Esophagus muscularis mucosa (tissue), 4 donors: ENCODE measurements at places on chromosomes 1 and 21. TPM values are rescaled to one million over a fixed set of nuclear protein-coding genes. Genes with fewer than 3 reads are reported as not detected.

- H3K4me1 ChIP-seq: peaks cover 15% of the 10 kb centered on the region
- H3K27me3 ChIP-seq: peaks cover 7% of the 10 kb centered on the region
- H3K36me3 ChIP-seq: no peaks in the 10 kb centered on the region
- H3K4me3 ChIP-seq: no peak overlapping the region
Measured at GRCh38 chr1:110148961-110149360, 1.3 kb upstream of the SLC6A17 start.

DNA sequence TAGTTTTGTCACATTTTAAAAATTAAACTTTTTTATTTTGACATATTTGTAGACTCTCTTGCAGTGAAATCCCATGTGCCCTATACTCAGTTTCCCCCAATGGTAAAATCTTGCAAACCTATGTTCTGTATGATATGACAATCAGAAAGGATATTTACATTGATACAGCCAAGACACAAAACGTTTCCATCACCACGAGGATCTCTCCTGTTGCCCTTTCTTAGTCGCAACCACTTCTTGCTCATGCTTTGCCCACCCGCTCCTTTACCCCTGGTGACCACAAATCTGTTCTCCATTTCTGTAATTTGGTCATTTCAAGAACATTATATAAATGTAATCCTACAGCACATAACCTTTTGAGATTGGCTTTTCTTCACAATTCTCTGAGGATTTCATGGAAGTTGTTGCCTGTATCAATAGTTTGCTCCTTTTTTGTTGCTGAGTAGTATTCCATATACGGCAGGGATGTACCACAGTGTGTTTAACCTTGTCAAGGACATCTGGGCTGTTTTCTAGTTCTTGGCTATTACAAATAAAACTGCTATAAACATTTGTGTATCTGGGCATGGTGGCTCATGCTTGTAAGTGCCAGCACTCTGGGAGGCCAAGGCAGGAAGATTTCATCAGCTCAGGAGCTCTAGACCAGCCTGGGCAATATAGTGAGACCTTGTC lies 14.0 kb upstream of the BATF3 start:
- H3K27me3 ChIP-seq: no peaks in the 10 kb centered on the region
- no peak overlapping the region for H3K4me3 ChIP-seq
- no peaks in the 10 kb centered on the region for H3K4me1 ChIP-seq
- no peaks in the 10 kb centered on the region for H3K36me3 ChIP-seq
- no peak overlapping the region for H3K27ac ChIP-seq

DNA sequence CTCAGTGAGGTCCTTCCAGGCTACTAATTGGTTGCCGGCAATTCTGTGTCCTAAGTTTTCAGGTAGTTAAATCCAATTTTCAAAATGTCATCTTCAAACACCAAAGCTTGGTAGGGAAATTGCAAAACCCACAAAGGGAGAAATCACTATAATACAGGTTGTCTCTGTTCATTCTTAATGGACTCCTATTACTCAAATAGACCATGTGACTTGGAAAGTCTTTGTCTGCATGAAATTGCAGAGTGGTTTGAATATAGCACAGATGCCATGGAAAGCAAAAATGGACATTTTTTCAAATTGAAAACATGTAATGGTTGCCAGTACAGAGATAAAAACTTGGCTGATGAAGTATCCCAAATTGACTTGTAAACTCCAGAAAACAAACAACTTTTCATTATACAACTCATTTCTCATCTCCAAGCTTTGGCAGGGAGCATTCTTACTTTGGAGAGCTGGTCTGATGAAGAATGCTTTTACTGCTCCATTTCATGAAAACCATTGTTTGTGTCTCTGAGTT lies 169.5 kb upstream of the PKN2 start:
- H3K4me1 ChIP-seq: peaks cover 18% of the 10 kb centered on the region
- H3K27me3 ChIP-seq: no peaks in the 10 kb centered on the region
- H3K27ac ChIP-seq: no peak overlapping the region
- DNase-seq: no peak

- H3K36me3 ChIP-seq: no peaks in the 10 kb centered on the region
- no peak for DNase-seq
- no peaks in the 10 kb centered on the region for H3K4me1 ChIP-seq
- no peak overlapping the region for H3K27ac ChIP-seq
- no peaks in the 10 kb centered on the region for H3K27me3 ChIP-seq
Measured at GRCh38 chr1:61980561-61980960, 214.1 kb upstream of the L1TD1 start.

DNA sequence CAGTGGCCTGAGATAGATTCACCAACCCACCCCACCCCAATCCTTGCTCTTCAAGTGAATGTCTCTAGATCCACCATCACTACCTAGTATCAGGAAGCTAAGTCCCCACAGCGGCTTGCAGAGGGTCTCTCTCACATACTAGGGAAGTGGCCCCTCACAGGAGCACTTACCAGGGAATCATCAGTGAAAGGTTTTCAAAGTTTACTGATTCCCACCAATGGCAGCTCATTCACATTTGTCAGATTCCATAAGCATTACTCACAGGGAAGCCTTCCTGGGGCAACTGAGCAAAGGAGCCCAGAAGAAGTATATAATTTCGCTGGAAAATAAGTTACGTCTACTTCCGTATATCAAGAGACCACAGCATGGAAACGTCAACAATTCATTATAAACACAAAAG lies 120.8 kb downstream of the GREM2 start:
- no peak overlapping the region for H3K27ac ChIP-seq
- no peaks in the 10 kb centered on the region for H3K4me1 ChIP-seq
- H3K27me3 ChIP-seq: no peaks in the 10 kb centered on the region
- no peak for DNase-seq
- no peaks in the 10 kb centered on the region for H3K36me3 ChIP-seq
- no peak overlapping the region for H3K4me3 ChIP-seq

DNA sequence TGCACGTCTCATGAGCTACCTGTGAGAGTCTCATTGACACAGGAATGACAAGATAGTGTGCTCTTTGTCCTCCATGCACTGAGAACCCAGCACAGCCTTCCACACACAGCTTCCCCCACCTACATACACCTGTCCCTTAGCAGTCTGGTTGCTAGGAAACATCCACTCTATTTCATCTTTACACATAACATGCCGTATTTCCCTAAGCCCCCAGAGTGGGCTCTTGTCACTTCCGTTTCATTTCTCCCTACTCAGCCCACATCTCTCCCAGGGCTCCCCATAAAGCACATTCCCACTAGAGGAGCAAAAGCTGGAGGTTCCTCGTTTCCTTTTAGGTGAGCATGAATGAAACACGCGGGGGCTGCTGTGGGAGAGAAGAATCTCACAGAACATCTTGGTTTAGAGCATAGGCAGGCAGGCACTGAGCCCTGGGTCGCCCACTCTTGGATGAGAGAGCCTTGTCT lies 137.1 kb downstream of the ETS2 start:
- H3K36me3 ChIP-seq: no peaks in the 10 kb centered on the region
- no peak overlapping the region for H3K27ac ChIP-seq
- H3K4me3 ChIP-seq: no peak overlapping the region

DNA sequence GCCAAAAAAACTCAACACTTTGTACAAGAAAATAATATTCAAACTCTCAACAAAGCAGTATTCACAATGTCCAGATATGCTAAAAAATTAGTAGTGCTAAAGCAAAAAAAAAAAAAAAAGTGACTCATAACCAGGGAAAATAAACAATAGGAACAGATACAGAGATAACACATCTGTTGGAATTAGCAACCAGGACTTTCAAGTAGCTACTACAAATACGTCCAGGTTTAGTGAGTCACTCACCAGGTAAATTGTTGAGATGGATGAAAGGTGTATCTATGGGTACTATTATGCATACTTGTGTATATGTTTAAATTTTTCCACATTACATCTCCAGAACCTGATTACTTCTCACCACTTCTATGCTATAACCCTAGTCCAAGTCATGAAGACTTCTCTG lies 144.8 kb upstream of the SLC35F3 start:
- no peak overlapping the region for H3K4me3 ChIP-seq
- H3K36me3 ChIP-seq: no peaks in the 10 kb centered on the region
- H3K4me1 ChIP-seq: no peaks in the 10 kb centered on the region

The TRABD2B gene
- total RNA-seq: 4.1 TPM

The OR2T35 gene
- total RNA-seq: not detected

The GPR3 gene
- total RNA-seq: not detected

The OVAAL gene
- total RNA-seq: not detected
